Esophagus mucosa (tissue), 1 donor: ENCODE measurements at places on chromosomes 7 and 10.

- no peak for ATAC-seq
These were observed 85.3 kb downstream of the CALN1 start for GRCh38 chr7:72326811-72327210.

DNA sequence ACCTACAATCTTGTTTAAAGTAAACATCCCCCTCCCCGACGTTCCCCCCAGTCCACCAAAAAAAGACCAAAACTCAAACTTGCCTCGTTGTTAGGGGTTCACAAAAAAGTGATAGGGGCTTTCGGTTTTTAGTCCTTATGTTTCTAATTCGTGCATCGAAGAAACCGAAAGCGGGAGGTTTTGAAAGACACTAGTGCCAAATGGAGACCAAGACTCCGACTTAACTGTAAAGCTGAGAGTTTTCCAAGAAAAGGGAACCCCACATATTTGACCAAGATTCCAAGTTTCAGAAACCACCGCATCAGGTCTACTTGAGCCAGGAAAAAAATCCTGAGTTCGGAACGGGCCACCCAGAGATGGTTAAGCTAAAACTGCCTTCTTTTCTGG lies 534 bp downstream of the PSMA2 start:
- no peak for ATAC-seq

DNA sequence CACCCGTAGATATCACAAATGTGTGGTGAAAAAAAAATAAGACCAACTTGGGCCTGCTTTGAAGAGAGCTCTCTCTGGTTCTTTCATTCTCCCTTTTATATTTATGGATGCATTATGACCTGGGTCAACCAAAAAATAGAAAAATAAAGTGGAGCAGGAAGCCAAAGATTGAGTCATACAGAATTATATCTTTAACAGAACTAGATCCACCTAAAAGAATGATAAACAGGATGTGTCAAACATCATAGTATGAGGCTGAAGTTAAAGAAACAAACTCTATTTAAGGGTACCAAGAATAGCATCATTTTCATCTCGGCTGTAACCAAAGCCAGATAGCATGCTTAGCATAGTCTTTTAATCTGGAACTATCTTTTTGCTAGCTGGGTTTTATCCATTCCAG lies 28.8 kb upstream of the NMT2 start:
- no peak for ATAC-seq

DNA sequence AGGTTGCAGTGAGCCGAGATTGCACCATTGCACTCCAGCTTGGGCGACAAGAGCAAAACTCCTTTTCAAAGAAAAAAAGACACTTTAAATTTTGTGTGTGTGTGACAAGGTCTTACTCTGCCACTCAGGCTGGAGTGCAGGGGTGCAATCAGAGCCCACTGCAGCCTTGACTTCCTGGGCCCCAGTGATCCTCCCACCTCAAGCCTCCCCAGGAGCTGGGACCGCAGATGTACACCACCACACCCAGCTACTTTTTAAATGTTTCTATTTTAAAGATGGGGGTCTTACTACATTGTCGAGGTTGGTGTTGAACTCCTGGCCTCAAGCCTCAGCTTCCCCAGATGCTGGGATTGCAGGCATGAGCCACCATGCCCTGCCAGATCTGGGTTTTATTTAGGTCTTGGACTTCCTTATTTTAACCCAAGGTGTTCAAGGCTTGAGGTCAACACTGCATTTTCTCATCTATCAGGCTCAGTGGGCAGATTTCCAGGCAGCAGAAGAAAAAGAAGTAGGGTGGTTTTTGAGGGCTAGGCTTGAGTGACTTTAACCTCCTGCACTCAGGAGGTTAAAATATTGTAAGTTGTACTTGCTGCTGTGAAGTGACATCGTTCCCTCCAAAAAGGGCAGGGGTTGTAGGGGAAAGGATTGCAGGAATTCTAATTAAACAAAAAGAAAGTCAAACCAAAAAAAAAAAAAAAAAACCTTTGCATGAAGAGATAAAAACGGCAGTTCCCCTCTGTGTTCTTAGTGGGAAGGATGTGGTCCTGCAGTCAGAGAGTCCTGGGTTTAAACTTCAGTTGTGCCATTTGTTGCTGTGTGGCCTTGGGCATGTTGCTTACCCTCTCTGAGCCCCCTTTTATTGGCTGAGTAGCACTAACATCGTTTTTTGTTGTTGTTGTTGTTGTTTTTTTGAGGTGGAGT lies 71.5 kb downstream of the CARD11 start:
- ATAC-seq, result no peak

DNA sequence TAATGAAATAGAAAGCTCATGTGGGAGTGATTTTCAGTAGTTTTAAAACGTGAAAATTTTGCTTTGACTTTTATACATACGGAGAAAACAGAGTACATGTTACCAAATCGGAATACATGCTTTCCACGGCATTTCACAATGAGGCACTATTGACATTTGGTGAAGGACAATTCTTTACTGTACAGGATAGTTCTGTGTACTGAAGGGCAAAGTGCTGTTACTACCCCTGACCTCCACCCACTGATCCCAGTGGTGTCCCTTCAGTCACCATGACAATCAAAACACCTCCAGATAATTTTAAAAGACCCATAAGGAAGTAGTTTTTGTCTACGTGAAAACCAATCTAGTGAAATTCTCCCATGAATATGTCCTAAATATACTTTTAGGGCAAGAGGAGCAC lies 33.1 kb upstream of the ANK3 start:
- no peak for ATAC-seq

DNA sequence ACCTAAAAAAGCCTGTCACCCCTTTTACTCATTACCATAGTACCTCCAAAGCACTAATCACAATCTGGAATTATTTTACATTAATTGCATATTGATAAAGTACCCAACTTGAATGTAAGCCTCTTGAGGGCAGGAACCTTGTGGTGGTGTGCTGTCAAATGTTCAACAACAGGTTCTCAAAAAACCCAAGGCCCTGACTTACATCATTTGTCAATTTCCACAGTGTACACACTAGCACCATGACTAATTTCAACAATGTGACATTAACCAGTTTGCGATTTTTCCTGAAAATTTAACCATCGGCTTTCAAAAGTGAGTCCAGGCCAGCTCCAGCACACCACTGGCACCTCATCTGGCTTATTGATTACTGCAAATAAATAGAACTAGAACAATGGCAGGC lies 87.5 kb downstream of the SVOPL start:
- no peak for ATAC-seq

GRCh38 chr7:4188651-4189050 lies 493.4 kb upstream of the FOXK1 start:
- ATAC-seq, result no peak

- no peak for ATAC-seq
These were observed 99.6 kb downstream of the SVIL start for GRCh38 chr10:29535012-29535777.

DNA sequence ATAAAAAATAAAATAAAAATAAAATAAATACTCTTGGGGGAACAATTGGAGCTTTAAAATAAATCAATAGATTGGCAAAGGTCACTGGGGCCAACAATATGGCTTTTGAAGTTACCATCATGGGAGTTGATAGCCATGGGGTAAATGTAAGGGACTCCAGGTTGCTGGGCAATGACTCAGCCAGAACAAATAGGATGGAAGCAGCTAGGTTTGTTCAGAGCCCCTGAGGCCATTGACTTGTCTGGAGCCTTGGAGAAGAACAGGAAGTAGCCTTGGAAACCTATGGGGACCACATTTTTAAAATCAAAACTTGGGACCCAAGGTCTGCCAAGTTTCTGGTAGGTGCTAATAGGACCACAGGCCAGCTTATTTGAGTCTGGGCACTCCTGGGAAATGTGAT lies 20.2 kb upstream of the FRA10AC1 start:
- no peak for ATAC-seq

DNA sequence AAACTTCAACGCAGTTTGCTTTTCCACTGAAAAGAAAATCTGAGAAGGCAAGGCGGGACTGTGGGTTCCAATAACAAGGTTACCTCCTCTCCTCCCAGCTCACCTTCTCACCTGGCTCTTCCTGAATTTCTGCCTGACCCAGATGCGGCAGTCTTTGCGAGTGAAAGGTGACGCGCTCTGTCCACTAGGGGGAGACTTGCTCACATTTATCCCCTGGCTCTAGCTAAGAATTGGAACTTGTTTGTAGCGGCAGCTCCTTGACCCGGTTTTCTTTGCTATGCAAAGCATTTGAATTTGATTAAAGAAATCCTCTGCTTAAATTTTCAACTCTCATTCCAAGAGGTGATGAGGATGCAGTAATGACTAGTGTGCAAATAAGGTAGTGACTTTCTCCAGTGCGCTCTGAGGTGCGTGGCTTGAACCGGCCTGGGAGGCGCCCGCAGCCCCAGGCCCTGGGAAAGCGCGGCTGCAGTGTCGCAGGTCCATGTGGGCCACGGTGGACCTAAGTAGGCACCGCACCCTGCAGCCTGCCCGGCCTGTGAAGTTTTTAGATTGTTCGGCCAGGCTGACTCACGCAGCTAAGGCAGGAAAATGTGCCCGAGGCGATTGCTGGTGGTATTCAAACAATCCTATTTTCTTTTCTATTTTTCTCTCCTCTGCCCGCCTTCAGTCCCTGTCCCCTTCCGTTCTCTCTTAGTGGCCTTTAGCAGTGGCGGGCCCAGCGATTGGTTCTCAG lies 336.9 kb upstream of the NPSR1 start:
- ATAC-seq, result peak; percentile 94

GRCh38 chr10:22854935-22855421 lies 72.9 kb upstream of the ARMC3 start:
- no peak for ATAC-seq

DNA sequence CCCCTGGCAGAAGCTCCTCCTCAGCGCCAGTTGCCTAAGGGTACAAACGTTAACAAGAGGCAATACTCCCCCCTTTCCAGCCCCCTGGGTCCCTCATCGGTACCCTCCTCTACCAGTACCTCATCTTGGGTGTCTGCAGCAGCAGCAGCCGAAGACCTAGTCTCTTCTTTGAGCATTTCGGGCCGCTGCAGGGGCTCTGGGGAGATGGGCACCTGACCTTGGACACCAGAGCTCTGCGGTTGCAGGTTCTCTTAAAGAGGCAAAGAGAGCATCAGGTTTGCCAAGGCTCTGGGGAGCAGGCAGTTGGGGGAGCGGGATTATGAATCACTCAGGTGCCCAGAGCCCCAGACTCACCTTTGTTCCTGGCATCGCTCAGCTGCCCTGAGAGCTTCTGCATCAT lies 3.5 kb downstream of the FBXL15 start:
- no peak for ATAC-seq

- ATAC-seq, result peak; percentile 74
These were observed 6.7 kb downstream of the ATP6V1F start for GRCh38 chr7:128869138-128869943.

- ATAC-seq, result no peak
These were observed 60.9 kb downstream of the TMEM130 start for GRCh38 chr7:98808751-98809460.

DNA sequence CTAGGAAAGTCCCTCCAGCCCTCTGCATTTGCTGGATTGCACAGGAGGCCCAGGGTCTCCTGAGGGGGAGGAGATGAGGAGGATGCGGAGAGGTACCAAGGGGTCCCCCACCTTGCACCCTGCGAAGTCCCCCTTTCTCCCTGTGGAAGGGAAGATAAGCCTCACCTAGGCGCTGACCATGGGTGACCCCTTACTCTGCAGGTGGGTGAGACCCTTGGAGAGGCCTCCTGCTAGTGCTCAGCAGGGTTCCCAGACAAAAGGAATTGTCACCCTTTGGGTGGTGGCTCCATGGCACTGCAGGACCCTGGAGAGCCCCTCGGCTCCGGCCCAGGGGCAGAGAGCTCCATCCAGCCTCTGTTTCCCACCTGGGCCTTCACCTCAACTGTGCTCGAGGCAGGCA lies 107.0 kb upstream of the RET start:
- no peak for ATAC-seq

DNA sequence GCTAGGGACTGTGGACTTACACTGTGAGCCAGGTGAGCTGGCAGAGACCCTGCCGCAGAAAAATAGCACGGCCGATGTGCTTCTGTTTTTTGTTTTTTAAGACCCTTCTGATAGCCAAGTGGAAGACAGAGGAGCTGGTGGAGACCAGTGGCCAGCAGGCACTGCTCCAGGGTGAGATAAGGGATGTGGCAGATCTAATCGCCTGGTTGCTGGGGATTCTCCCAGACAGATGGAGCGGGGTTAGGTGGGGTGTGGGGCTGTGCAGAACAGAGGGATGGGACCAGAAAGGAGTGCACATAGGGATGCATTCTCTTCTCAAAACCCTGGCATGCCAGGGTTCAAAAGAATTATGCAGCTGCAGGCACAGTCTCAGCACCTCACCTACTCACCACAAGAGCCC lies 82.2 kb downstream of the VOPP1 start:
- ATAC-seq, result no peak

DNA sequence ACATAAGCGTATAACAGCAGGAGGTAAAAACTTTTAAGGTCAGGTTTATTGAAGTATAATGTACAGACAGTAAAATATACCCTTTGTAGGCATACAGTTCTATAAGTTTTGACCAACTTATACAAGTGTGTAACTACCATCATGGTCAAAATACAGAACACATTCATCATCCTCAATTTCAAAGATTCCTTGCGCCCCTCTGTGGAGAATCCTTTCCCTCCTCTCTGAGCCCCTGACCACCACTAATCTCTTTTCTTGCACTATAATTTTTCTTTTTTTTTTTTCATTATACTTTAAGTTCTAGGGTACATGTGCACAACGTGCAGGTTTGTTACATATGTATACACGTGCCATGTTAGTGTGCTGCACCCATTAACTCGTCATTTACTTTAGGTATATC lies 58.1 kb upstream of the CTTNBP2 start:
- no peak for ATAC-seq

- no peak for ATAC-seq
These were observed 186.8 kb downstream of the MACC1 start for GRCh38 chr7:20030417-20030816.

DNA sequence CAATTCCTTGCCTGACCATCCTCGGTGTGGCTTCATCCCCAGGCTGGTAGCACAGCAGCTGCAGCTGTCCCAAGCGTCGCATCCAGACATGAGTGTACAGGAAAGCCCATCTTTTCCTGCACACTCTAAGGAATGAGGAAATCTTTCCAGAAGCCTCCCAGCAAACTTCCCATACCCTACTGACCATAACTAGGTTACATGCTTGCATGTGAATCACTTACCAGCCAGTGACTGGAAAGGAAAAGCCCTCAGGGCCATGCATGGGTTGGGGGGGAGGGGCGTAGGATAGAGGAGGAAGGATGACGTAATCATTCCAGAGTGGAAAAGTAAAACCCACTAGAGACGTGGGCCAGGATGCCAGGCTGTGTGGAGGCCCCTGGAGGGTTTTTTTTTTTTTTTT lies 18.9 kb upstream of the ZNF212 start:
- ATAC-seq, result no peak

GRCh38 chr10:110416776-110417711 lies 80.7 kb upstream of the DUSP5 start:
- ATAC-seq, result peak; percentile 86

- ATAC-seq, result no peak
These were observed 124.7 kb downstream of the LRRC18 start for GRCh38 chr10:48814933-48815332.

GRCh38 chr7:93202594-93203250 lies 23.5 kb downstream of the HEPACAM2 start:
- no peak for ATAC-seq

- no peak for ATAC-seq
These were observed 74.3 kb upstream of the GNAI1 start for GRCh38 chr7:80060218-80060806.

DNA sequence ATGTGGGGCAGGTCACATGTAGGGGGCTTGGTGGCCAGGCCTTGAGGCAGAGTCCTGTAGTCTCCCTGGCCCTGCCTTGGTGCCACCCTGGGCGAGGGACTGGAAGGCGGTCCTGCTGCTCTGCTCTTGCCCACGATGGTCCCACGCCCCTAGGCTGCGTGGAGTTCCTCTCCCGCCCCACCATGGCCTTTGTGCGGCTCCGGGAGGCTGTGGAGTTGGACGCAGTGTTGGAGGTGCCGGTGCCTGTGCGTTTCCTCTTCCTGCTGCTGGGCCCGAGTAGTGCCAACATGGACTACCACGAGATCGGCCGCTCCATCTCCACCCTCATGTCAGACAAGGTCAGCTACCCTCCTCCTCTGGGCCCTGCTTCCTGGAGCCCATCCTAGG lies 10.0 kb downstream of the FASTK start:
- ATAC-seq, result no peak
